ENCODE measurements at places on chromosomes 12 and 14. TPM values are rescaled to one million over a fixed set of nuclear protein-coding genes. Genes with fewer than 3 reads are reported as not detected.

ASPG gene
- 0.38 TPM for total RNA-seq

PTPRB gene
- 0.47 TPM for total RNA-seq

RD3L gene
- total RNA-seq = 0.52 TPM

HECTD4 gene
- total RNA-seq = 76.1 TPM

GALNT6 gene
- 50.3 TPM for total RNA-seq

DNA sequence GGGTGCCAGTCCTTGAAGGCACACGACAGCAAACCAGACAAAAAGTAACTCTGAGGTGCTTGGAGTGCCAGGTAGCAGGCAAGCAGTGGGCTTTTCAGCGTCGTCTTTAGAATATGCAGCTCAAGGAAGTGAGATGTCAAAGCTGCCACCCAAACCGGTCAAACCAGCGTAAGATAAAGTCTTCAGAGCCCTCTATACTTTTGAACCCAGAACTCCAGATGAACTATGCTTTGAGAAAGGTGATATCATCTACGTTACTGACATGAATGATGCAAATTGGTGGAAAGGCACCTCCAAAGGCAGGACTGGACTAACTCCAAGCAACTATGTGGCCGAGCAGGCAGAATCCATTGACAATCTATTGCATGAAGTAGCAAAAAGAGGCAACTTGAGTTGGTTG, 95.9 kb downstream of the TBX3 start:
- no peak for ATAC-seq

GRCh38 chr14:48275301-48275700, 599.9 kb upstream of the MDGA2 start:
- no peak for ATAC-seq

DNA sequence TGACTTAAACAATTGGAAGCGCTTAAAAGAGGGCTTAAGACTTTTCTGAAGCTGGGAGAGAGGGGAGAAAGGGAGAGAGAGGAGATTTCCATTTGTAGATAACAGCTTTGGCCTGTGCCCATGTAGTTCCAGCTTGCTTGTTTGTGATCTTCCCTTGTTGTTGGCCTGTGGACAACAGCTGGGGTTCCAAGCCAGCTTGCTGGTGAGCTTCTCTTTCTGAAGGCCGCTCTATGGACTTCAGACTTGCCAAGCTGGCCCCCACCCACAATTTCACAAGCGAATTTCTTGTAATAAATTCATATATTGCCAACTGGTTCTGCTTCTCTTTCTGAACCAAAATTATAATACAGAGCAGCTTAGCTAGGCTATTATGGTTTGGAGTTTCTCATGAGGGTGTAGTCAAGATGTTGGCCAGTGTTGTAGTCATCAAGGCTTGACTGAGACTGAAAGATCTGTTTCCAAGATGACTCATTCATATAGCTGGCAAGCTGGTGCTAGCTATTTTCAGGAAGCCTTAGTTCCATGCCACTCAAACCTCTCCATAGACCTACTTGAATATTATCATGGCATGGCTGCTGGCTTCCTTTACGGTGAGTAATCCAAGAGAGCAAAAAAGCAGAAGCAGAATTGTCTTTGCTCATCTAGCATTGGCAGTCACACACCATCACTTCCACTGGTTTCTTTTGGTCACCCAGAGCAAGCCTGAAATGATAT, 89.4 kb downstream of the ATP23 start:
- ATAC-seq = no peak

- ATAC-seq = peak; percentile 49
Measured at GRCh38 chr12:12960639-12961209, 8.8 kb upstream of the GPRC5D start.

DNA sequence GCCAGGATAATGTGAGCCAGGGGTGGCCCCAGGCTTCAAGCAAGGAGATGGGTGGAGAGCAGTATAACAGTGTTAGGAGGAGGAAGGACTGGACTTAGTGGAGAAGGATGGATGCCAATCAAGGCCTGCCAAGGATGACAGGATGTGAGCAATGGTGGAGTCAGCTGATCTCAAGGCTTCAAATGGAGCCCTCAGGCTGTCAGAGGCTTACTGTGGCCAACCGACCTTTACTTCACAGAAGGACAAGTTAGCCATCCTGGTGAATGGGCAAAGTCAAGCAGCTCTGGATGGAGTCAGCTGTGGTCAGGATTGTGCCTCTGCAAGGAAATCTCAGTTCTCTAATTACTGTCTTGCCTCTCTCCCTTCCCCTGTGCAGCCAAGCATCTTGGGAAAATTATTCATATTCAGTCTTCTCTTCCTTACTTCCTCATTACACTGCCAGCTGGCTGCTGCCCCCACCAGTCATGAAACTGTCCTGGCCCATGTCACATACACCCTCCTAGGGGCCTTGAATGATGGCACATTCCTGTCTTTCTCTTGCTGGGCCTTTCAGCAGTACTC, 7.6 kb upstream of the STAT6 start:
- no peak for ATAC-seq
